T-helper 17 cell (primary cell): ENCODE measurements at places on chromosomes 5 and 9.

DNA sequence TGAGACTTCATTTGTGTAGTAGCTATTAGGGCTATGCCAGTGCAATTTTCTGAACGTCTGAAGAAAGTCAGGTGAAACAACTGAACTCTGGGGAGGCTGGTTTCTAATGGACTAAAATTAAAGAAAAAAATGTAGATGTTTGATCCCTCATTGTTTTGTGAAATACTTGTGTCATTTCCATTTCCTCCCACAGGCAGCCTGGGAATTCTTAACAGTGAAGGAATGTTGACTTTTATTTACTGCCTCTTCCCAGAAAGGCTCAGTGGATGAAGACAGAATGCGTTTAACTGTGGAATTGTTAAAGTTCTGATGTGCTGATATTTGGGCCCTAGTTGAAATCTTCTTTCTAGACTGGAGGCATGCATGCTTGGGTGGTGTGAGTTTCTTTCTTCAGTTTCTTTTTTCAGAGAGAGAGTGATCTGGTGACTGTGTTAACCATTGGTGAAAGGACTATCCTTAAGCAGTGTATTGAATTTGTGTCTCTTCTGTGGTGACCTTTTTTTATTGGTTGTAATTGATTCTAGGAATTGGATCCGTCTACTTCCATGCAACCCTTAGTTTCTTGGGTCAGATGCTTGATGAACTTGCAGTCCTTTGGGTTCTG is 15.5 kb downstream of the ACER2 start:
- DNase-seq = no peak

GRCh38 chr5:134937526-134937925 is 30.2 kb upstream of the CATSPER3 start:
- no peak for DNase-seq

DNA sequence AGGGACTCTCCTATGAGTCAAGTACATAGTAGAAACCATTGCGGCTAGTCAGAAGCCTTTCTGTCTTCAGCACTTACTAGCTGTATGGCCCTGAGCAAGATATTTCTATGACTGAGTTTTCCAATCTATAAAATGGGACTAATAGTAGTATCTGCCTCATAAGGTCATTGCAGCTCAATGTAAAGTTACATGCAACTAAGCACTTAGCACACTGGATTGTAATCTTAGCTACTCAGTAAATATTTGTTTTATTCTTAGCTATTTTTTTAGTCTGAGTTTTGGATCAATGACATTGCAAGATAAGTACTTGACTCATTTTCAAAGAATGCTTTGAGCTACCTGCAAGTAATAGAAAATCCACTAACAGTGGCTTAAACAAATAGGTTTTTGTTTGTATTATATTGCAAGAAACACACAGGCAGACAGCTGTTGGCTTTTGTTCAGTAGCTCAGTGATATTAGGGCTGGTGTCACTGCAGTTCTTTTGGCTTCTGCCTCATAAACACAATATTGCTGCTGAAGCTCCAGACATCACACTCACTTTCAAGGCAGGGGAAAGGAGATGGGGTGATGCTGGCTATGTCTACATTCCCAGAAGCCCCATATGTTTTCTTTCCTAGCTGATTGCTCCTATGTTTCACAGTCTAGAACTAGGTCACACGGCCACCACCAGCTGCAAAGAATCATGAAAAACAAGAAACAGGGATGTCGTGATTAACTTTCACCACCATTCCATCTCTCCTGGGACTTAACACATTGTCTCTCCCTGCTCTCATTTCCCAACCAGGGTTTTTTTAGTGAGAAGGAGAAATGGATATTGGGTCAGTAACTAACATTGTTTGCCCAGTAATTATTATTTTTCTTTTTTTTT is 26.9 kb upstream of the FAT2 start:
- no peak for DNase-seq

GRCh38 chr5:176391999-176392398 is 3.4 kb downstream of the HIGD2A start:
- no peak for DNase-seq

- DNase-seq = no peak
Observed at GRCh38 chr9:114235033-114235661, 79.8 kb downstream of the COL27A1 start.

- DNase-seq = no peak
Observed at GRCh38 chr5:179113945-179114641, 53.9 kb downstream of the ZNF354C start.

- DNase-seq = no peak
Observed at GRCh38 chr5:82107267-82107666, 135.4 kb downstream of the ATG10 start.

GRCh38 chr5:178450121-178451028 is 139.8 kb downstream of the COL23A1 start:
- no peak for DNase-seq

DNA sequence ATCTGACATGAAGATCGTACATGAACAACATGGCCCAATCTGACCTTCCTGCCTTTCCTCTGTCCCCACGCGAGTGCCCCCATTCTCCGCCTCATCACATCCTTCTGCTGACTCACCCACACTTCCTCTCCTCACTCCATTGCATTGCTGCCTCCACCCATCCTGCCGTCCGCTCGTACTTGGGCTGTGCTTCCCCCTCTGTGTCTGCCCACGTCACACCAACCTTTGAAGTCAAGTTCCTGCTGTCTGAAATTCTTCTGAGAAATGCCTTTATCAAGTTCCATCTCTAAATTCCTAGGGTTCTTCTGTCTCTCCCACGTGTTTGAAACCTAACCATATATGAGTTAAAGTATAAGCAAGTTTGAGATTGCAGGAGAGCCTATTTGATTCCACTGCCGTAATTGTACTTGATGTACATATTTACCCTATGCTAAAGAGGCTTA is 18.0 kb upstream of the STARD4 start:
- DNase-seq = peak; percentile 65

DNA sequence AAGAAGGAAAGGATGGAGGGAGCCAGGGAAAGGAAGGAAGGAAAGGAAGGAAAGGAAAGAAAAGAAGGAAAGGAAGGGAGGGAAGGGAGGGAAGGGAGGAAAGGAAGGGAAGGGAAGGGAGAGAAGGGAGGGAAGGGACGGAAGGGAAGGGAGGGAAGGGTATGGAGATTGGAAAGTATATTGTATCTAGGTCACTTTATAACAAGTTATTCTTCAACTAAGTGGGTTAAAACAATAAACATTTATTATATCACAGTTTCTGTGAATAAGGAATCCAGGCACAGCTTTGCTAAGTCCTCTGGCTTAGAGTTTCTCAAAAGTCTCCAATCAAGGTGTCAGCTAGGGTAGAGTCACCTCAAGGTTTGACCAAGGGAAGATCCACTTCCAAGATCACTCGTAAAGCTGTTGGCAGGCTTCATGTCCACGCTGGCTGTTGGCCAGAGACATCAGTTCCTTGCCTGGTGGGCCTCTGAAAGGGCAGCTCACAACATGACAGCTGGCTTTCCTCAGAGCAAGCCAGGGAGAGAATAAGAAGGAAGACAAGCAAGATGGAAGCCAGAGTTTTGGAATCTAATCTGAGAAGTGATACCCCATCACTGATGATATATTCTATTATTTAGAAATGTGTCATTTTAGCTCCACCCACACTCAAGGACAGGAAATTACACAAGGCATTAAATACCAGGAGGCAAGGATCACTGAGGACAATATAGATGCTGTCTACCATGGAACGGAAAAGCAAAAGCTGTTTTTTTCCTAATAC is 105.1 kb downstream of the DEPDC1B start:
- no peak for DNase-seq

- DNase-seq = no peak
Observed at GRCh38 chr5:74149395-74149794, 491.1 kb downstream of the ENC1 start.
